ENCODE measurements at places on chromosomes 11 and 22.
A peak's percentile ranks its signal among the peaks of the same experiment; 100 is the strongest.

- DNase-seq = no peak
Observed at GRCh38 chr11:67606093-67606491, 644 bp upstream of the NDUFV1 start.

DNA sequence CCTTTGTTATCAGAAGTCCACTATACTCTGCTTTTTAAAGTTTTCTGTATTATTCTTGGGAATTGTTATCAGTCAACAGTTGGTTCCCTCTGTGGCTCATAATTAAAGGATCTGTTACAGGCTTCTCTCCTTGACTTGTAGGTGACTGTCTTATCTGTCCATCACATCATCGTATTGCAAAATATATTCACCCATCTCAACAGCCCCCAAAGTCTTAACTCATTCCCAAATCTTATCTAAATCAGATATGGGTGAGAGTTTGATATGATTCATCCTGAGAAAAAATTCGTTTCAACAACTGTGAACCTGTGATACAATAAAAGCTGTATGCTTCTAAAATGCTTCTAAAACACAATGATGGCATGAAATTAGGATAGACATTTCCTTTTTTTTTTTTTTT lies 1245.6 kb upstream of the RAG2 start:
- DNase-seq = no peak

DNA sequence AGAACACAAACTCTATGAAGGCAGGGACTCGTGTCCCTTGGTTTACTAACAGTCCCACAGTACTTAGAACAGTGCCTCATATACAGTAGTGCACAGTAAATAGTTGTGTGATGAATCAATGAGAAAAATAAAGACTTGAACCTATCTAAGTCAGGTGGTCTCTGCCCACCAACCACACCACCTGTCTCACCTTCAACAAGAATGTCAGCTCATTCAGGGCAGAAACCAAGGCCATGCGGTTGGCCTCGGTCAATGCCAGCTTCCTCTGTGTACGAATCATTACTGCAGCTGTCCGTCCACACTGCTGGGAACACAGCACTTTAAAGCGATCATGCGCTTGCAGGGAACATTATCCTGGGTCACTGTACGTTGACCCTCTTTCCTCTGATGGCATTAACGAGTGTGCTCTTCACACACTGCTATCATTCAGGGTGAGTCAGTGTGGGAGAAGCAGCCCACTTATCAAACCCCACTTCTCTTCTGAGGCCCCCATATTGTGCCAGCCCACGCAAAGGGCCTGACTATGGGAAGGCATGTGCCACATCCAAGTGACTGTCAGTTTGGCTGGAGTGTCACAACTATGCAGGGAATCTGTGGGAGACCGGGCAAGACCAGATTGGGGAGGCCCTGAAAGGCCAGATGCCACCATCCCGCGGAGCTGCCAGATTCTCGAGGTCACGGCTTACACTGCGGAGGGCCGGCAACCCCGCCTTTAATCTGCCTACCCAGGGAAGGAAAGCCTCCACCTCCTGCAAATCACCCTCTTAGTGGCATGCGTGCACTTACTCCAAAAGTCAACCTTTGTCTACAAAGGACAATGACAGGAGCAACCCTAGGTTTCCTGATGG lies 36.1 kb downstream of the LARGE1 start:
- no peak for DNase-seq

DNA sequence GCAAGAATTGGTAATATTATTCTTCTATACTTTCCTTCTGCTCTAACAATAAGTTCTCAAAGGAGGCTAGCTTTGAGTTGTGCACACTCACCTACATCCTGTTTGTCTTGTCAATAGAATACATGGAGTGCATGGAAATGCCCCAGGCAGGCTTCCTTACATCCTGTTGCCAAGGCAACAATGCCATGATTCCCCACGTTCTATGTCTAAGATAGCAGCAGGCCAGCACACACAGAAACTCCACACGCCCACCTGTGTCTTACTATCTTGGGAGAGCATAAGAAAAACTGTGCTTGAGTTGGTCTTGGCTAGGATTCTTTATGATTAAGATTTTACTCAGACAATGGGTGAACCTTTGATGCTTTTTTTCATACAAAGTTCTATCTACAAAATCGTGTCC lies 379.2 kb downstream of the AASDHPPT start:
- no peak for DNase-seq

DNA sequence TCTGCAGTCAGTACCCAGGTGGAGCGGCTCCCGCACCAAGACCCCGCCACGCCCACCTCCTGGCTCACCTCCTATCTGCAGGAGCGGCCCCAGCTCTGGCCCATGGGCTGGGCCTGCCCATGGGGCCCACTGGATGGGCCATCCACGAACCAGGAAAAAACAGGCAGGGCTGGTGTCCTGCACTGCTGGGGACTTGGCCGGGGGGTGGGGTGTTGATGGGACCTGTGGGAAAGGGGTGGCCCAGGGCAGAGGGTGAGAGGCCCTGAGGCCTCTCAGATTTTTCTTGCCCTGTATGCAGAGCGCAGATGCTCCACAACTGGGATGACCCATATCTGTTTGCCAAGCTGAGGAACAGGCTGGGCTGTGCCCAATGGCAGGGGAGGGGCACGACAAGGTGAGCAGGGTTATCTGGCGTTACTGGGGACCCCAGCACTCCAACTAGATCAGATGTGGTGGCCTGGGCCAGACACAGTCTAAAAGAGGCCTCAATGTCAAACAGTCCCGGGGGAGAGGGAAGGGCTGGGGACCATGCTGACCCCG lies 2.7 kb upstream of the PIM3 start:
- DNase-seq = peak; percentile 0

- DNase-seq = no peak
Observed at GRCh38 chr11:86164106-86164505, 80.4 kb upstream of the EED start.

DNA sequence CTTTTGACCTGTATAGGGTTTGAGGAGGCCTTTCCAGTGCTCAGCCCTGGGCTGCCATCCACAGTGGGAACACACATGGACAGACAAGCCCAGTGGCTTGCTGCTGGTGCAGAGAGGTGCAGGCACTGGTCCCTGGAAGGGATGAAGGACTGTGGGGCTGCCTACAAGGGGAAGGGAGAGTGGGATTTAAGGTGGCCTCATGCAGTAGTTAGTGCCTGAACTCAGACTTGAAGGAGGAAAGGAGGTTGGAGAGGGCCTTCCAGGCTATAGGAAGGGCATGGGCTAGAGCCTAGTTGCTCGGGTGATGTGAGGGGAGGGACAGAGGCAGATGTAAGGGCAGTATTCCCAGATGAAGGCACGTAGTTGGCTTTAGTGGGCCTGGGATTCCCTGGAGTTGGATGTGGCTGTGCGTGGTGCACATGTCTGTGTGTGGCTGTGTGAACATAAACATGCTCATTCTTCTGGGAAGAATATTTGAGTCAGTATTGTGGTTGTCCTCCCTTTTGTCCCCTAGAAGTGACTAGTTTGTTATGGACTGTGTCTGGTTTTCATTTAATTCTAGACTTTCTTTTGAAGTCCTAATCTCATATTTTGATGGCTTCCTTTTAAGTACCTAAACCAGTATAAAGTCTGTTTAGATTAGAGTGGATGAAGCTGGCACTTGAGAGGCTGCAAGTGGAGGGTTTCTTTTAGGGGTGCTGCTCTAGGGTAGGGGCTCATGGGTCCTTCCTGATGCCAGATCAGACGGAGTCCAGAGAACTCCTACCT lies 18.4 kb downstream of the YDJC start:
- DNase-seq = no peak

DNA sequence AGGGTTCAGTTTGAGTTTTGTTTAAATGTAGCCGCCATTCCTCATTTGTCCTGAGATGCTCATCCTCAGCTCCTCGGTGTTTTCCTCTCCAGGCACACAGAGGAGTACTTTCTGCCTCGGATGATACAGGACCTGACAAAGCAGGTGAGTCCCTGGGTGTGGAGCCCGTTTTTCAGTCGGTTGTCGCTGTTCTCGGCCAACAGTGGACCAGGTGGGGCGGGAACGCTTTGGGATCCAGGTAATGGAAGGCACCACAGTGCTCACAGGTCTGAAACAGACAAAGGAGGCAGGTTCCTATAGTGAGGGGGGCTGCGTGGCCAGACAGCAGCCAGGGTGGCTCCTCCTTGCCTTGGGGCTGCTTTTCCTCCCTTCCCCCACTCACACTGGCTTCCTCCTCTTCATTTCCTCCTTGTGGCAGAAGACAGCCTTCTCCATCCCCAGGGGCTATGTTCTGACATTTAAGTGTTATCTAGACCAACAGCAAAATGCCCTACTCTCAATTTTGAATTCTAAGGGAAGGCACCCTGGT lies 19.4 kb downstream of the NADSYN1 start:
- DNase-seq = no peak

- no peak for DNase-seq
Observed at GRCh38 chr11:43984519-43985385, 42.3 kb downstream of the C11orf96 start.

DNA sequence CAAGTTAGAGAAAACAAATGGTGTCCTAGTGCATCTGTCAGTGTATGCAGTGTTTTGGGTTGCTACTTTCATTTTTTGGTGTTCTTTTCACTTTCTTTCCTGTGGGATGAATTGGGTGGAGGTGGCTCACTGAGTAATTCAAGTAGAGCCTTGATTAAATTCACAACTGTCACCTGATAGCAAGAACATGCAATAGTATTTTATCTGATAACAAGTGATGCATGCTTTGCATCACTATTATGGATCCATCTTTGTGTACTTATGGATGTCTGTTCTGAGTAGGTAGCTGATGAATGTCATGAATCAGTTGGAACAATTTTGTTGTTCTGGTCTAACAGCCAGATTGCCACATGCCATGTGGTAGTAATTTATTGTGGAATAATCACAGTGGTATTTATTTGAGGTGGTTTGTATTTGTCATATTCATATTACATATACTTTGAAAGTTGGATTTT lies 87.5 kb downstream of the DDX10 start:
- DNase-seq = no peak

GRCh38 chr11:124225471-124225870 lies 15.4 kb upstream of the OR8G1 start:
- no peak for DNase-seq

- no peak for DNase-seq
Observed at GRCh38 chr11:73162196-73162740, 20.1 kb upstream of the FCHSD2 start.

GRCh38 chr11:23211221-23211620 lies 350.9 kb upstream of the CCDC179 start:
- DNase-seq = no peak

GRCh38 chr22:31630331-31631329 lies 31.4 kb downstream of the PISD start:
- peak; percentile 93 for DNase-seq

GRCh38 chr11:86136538-86136937 lies 67.7 kb upstream of the PICALM start:
- no peak for DNase-seq

GRCh38 chr22:17965538-17966402 lies 58.6 kb downstream of the MICAL3 start:
- DNase-seq = no peak

DNA sequence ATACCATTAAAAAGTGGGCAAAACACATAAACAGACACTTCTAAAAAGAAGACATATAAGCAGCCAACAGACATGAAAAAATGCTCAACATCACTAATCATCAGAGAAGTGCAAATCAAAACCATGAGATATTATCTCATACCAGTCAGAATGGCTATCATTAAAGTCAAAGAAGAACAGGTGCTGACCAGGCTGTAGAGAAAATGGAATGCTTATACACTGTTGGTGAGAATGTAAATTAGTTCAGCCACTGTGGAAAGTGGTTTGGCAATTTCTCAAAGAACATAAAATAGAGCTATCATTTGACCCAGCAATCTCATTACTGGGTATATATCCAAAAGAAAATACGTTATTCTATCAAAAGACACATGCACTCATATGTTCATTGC lies 13.5 kb downstream of the OR2AT4 start:
- DNase-seq = no peak

- DNase-seq = no peak
Observed at GRCh38 chr11:134511255-134511654, 99.2 kb upstream of the B3GAT1 start.

- DNase-seq = no peak
Observed at GRCh38 chr11:2271327-2272227, 1.2 kb upstream of the ASCL2 start.

- DNase-seq = no peak
Observed at GRCh38 chr22:20025401-20026203, 4.7 kb downstream of the TANGO2 start.

DNA sequence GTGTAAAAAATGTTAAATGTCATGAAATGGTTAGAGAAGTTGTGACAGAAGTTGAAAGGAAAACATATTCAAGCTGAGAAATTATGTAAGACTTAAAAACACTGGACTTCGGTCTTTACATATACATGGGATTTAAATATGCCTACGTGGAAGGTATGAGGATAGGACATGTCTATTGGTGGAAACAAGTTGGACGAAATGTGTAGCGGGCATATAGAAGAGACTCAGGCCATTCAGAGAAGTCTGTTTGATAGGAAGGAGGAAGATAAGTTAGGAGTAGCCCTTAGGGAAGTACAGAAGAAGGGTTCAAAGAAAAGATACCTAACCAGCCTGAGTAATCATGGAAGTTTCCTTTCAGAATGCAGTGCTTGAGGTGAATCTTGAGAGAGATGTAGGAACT lies 14.7 kb downstream of the CADM1 start:
- DNase-seq = no peak

GRCh38 chr11:91243051-91243450 lies 981.6 kb upstream of the FAT3 start:
- DNase-seq = no peak

GRCh38 chr11:112453601-112454577 lies 193.2 kb upstream of the PLET1 start:
- DNase-seq = peak; percentile 51

GRCh38 chr11:122241566-122241965 lies 125.6 kb upstream of the BLID start:
- DNase-seq = no peak

DNA sequence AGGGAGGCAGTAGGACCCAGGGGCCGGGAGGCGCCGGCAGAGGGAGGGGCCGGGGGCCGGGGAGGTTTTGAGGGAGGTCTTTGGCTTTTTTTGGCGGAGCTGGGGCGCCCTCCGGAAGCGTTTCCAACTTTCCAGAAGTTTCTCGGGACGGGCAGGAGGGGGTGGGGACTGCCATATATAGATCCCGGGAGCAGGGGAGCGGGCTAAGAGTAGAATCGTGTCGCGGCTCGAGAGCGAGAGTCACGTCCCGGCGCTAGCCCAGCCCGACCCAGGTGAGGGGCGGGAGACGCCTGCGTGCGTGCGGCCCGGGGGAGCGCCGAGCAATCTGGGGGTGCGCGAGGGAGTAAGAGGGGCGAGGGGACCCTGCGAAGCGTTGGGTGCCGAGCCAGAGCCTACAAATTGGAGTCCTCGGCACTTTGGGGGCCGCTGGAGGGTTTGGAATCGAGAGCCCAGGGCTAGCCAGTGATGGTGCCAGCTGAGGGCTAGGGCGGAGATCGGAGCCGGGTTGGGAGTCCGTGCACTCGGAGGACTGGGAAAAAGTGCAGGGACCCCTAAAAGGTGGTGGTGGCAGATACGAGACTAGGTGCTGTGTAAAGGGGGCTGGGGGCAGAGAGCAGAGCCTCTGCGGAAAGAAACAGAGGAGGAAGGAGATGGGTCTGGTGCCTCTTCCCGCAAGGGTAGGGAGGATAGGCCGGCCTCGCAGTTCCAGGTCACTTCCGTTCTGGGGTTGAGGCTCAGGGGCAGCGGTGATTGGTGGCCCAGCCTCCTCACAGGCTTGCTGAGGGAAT lies at the start of gene SERPINH1:
Gene SERPINH1 (plus strand): TSS at position 206 of the 788 bp plus-strand sequence. CDS start 4,097 bp downstream, outside the sequence.
- peak; percentile 71 for DNase-seq

GRCh38 chr22:43885786-43886185 lies 6.0 kb downstream of the PNPLA5 start:
- DNase-seq = no peak
